Effector memory CD4-positive, alpha-beta T cell (primary cell): ENCODE measurements at places on chromosomes 3 and 15.

DNA sequence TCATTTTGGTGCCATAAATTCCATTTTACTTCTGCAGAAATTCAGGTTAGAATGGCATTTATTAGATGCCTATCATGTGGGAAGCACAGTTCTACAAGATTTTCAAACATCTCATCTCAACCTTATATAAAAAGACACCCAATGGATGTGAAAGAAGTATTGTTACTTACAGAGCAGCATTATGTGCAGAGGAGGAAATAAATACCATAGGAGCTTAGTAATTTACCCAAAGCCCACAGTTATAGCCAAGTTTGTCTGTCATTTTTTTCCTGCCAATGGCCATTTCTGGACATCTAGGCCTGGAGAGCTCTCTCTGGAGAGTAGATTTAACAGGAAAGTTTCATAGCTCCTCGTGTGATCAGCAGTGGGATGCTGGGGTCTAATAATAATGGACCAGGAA, 659.4 kb upstream of the NAALADL2 start:
- DNase-seq, result no peak

DNA sequence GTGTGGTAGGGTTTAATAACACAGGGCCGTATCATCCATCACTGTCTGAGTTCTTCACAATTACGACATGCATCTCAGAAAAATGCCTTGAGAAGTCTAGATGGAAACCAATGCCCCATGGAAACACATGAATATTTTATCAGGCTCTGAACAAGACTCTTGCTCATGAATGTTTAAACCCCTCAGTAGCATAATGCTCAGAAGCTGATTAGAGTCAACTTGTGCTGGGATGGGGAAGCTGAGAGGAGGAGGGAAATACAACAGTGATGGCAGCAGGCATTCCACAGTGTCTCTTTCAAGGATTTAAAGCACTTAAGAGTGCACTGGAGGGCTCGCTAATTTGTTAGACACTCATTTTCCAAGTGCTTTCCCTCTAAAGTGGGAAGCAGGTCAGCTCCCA, 3.8 kb downstream of the GPR156 start:
- DNase-seq, result no peak

GRCh38 chr15:65949491-65949890, 80.2 kb downstream of the RAB11A start:
- DNase-seq, result no peak

DNA sequence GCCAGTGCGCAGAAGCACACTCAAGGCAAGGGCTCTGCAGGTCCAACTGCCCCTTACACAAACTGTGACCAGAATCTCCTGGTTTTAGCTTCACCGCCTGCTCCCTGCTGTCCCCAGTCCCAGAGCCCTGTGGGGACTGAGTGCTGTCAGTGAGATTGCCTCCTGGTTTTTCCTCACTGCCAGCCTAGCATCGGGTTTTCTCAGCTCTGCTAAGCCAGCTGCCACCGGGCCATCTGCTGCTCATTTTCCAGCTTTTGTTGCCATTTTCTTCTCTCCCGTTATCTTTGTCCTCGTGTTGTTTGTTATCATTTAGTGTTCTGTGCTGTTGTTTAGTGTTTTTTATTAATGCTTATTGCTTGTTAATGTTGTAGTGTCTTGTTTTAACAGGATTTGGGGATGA, 79.5 kb upstream of the BLM start:
- no peak for DNase-seq

- DNase-seq, result no peak
Measured at GRCh38 chr15:70101459-70102113, 3.9 kb upstream of the TLE3 start.

DNA sequence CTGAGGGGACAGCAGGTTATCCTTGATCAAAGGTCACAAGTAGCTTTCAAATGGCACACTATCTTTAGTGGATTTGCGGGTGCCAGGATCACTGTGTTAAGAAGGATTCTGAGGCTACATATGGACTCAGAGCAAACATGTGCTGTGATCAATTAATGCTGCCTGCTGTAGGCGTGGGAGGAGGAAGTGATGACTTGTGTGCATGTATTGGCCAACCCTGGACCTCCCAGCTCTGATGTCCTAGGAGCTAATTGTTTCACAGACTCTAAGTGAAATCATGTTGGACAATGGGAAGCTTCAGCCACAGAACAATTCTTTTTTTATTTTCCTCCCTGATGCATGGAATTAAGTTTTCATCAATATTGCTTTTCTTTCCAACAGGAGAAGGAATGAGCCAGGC, 24.4 kb downstream of the FAH start:
- no peak for DNase-seq
